T follicular helper cell (primary cell): ENCODE measurements at places on chromosomes 1 and 21.

GRCh38 chr1:210296682-210297081 is 32.0 kb upstream of the HHAT start:
- DNase-seq = no peak

DNA sequence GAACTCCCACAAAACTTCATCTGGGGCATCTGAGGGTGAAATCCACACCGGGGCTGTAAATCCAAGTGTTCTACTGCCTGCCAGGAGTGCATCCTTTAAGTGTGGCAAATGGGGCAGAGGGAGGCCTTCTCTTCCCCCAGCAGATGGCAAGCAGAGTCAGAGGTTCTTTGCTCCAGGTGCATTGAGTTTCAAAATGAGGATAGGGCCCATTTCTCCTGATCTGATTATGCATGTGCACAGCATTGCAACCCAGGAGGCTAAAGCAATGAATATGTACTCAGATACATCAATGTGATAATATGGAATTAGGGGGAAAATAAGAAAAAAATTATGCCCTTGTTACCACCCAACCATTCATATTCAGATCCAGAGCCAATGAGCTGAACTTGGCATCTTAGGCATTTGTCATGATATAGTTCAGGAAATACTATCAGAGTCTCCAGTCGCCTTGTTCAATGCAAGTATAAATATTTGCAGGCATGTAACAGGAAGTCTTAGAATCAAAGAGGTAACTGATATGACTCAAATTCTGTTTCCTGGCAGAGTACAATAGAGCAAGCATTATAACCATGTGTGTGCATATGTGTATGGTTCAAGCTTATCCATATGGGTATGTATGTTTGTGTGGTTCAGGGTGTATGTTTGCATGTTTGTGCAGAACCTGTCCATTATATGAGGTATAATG is 473.8 kb upstream of the PKN2 start:
- DNase-seq = no peak

DNA sequence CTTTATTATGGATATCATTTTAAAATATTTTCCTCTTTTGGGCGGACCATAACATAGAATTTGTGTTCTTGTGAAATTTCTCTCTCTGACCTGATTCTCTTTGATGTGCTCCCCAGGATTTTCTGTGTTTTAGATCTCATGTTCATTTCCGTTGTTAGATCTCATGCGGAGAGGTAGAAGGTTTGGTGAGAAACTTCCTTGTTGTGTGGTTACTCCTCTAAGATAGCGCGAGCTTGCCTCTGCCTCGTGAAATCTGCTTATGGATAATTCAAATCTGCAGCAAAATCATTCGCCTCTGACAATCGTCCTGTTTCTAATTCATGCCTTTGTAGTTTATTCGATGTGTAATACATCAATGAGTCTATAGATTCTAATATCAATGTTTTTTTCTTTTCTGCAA is 580.4 kb downstream of the USP25 start:
- no peak for DNase-seq

GRCh38 chr1:180923887-180924286 is 11.2 kb downstream of the KIAA1614 start:
- DNase-seq = no peak

DNA sequence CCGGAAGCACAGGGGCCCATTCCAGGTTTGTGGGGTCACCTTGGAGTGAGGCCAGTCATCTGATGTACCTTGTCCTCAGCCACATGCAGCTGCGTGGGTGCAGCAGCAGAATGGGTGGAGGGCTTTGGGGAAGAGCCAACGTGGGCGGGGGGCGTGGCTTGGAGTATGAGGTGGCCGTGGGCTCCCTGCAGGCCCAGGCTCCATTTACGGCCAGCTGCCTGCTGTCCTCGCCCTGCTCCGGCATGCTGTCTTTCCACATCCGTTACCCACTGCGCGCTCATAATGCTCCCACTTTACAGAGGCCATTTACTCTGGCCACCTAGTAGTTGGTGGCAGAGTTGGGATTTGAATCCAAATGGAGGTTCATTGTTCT is 27.8 kb upstream of the TINAGL1 start:
- DNase-seq = no peak

- DNase-seq = no peak
These were observed 28.4 kb downstream of the PPP2R5A start for GRCh38 chr1:212313616-212314015.

GRCh38 chr21:34047835-34048234 is 25.5 kb upstream of the MRPS6 start:
- DNase-seq = no peak

DNA sequence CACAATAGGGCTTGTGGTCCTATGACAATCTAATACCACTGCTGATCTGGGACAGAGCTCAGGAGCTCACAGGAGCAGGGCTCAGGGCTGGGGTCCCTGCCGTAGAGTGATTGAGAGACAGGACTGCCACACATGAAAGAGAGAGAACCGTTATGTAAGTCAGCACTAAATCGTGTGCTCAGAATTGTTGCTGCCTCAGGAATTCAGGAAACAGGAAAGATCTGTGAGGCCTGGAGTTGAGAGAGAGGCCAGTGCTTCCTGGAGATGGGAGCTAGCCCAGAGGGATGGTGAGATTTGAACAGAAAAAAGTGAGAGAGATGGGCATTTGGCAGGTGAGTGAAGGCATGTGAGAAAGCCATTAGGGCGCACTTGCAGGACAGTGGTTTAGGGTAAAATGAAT is 17.5 kb upstream of the ACBD6 start:
- no peak for DNase-seq

GRCh38 chr1:41876576-41877445 is 41.9 kb downstream of the HIVEP3 start:
- no peak for DNase-seq

GRCh38 chr1:150365941-150366340 is 2.0 kb downstream of the RPRD2 start:
- DNase-seq = no peak

DNA sequence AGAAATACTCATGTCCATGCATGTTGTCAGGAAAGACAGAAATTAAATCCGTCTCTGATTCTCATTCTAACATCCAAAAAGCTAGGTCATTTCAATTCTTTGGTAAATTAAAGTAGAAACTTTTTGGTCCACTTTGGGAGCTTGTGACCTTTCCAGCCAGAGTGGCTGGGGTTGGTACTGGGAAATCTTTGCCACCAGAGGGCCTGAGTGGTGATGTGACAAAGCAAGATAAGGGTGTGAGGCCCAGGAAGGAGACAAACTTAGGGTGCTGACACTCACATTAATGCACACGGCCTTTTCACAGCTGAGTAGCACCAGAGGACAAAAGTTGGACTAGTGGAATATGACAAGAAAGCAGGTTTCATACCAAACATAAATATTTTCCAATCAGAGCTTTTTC is 144.3 kb downstream of the DNM3 start:
- DNase-seq = no peak

- peak; percentile 3 for DNase-seq
These were observed 23.3 kb downstream of the CNIH4 start for GRCh38 chr1:224380003-224380402.

DNA sequence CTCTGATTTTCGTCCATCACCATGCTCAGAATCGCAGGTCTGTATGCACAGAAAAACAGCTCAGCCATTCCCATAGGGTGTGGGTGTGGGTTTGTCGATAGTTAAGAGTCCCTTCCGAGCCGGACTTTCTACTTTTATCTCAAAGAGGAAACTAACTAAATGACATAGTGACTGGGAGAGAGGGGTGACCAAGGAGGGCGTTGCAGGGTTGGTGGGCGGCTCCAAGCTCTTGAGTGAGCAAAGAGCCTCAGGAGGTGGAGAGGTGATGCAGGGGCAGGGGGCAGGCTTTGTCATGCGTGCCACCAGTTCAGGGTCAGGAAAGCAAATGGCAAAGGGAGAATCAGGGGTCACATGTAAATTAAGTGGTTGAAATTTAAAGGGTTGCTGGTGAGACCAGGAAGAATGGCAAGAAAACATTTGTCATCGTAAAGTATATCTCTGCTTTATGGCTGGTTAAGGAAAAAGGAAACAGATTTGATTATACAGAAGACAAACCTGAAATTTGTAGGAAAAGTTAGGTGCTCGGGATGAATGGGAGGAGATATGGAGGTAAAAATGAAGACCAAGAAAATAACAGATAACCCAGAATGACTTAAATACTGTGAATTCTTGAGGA is 249.0 kb downstream of the SETD4 start:
- no peak for DNase-seq

- DNase-seq = no peak
These were observed 100.2 kb downstream of the SSBP3 start for GRCh38 chr1:54305906-54306514.

DNA sequence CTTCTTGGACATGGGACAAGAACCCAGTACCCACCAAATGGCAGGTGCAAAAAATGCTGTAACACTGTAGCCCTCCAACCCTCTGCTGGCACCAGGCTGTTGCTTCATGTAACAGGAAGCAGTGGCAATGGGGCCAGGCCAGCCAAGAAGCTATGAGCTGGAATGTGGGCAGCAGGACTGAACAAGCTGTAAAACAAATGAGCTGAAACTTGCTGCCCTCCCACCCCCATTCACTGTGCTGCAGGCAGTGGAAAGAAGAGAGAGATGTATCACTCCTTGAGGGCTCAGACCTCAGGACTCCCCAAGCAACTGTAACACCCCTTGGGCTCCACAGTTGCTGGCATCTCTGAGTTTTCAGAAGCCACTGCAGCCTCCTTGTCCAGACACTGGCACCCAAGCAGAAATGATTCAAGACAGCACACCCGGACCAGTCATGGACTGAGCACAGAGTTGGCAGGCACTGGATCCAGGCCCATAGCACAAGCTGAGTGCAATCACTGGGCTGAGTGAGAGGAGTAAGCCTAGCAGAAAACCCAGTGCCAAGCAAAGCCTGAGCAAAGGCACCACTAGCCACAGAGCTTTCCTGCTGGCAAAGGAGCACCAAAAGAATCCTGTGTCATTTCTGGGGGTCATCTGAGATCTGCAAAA is 321.4 kb upstream of the CXADR start:
- no peak for DNase-seq

DNA sequence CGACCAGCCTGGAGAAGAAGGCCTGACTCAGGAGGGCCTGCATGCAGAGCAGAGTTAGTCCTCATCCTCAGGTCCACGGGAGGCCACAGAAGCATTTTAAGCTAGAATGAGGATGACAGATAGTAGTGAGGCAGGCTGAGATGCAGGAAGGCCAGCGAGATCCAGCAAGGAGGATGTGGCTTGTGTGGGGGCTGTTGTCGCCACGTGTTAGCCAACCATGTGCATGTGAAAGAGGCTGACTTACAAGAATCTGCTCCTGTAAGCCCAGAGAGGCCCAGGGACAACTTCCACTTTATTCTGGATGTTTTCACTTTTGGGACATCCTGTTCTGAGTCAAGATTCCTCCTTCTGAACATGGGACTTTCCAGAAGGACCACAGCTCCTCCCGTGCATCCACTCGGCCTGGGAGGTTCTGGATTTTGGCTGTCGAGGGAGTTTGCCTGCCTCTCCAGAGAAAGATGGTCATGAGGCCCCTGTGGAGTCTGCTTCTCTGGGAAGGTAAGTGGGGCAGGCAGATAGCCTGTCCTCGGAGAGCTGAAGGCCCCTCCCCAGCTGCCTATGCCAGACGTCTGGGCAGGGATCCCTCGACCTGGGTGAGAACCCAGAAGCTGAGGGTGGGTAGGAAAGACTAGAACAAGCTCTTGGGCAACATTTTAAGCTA is at the start of gene SLAMF8:
SLAMF8 (plus strand) TSS at position 433 of the 661 bp plus-strand sequence; CDS start at position 459, 26 bp downstream.
- DNase-seq = no peak

GRCh38 chr1:64519901-64520300 is 50.0 kb downstream of the CACHD1 start:
- DNase-seq = no peak

- DNase-seq = no peak
These were observed 5.6 kb downstream of the LPAR3 start for GRCh38 chr1:84887261-84887934.

GRCh38 chr1:75502776-75503175 is 108.1 kb downstream of the SLC44A5 start:
- no peak for DNase-seq
